ENCODE measurements at places on chromosomes 13 and 19. TPM values are rescaled to one million over a fixed set of nuclear protein-coding genes. Genes with fewer than 3 reads are reported as not detected.

DNA sequence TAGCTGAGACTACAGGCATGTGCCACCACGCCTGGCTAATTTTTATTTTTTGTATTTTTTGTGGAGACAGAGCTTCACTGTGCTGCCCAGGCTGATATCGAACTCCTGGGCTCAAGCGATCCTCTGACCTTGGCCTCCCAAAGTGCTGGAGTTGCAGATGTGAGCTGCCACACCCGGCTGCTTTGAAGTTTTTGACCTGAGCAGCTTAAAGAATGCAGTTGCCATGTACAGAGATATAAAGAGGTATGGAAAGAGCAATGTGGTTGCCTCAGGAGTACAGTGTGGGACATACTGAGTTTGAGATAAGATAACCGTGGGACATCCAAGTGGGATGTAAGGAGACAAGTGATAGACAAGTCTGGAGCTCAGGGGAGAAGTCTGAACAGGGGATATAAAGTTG is 82.7 kb upstream of the LSM14A start:
- DNase-seq, result no peak

GRCh38 chr19:37951816-37952210 is 44.8 kb downstream of the SIPA1L3 start:
- no peak for DNase-seq

DNA sequence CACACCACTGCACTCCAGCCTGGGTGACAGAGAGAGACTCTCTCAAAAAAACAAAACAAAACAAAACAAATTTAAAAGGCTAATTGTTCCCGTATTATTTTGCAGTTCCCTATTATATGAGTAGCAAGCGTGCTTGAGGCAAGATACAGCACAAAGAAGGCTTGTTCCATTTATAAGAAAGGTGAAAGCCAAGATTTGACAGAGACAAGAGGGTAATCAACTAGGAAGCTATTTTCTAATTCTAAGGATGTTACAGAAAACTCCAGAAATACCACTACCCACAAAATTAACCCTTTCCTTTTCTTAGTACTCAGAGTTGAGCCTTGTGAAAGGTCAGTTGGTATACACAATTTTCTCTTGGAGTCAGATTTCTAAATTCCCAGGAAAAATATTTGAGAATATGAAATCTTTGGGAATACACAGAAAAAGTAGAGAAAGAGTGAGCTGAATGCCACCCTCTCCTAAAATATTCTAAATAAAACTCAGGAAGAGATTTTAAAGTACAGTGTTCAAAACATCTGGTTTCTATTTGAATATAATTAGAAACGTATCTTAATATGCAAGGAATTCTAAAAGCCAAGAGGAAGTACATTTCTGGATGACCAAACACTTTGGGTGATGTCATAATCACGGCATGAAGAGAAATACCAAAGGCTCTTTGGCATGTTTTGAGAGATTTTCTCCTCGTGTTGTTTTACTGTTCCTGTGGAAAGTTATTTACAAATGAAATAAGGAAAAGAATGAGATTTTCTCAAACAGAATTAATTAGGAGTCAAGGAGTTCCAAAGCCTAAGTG is 63.0 kb upstream of the FLT1 start:
- DNase-seq, result no peak

GRCh38 chr13:40681341-40682146 is 15.1 kb upstream of the FOXO1 start:
- DNase-seq, result no peak

DNA sequence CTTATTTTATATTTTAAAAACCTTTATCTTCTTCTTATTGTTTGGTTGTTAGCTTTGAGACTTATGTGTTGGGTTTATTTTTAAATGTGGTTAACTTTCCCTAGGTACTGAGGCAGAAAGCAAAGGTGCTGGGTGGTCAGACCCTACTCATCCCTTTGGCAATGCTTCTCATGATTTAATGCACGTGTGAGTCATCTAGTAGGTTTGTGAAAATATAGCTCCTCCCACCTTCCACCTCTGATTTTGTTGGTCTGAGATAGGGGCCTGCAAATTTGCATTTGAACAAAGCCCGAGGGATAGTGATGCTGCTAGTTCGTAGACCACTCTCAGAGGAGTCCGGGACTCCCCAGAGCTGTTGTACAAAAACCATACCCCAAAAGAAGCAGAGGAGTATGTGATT is 771.3 kb upstream of the ARGLU1 start:
- DNase-seq, result no peak

DNA sequence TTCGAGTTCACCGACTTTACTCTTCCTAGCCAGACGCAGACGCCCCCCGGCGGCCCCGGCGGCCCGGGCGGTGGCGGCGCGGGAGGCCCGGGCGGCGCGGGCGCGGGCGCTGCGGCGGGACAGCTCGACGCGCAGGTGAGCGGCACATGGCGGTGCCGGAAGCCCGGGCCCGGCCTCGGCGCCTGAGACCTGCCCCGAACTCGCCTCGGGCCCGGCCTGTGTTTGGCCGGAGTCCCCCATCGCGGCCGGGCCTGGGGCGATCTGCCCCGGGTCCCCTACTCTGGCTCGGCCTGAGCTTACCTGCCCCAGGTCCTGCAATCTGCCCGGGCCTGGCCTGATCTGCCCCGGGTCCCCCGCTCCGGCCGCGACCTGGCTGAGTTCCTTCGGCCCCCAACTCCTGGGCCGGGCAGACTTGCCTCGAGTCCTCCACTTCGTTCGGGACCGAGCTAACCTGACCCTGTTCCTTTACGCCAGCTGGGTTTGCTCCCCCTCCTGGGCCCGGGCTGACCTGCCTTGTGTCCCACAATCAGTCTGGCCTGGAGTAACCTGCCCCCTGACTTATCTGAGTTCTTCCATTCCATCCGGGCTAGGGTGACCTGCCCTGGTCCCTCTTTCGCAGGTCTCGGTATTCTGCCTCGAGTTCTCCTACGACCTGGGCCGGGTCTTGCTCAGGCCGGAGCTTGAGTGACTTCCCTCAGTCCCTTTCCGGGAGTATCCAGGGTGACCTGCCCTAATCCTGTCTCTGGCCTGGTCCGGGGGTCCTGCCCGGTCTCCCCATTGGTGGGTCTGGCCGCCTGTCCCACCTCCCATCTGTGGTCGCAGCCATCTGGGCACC is 764 bp downstream of the UPF1 start:
- peak; percentile 85 for DNase-seq

DNA sequence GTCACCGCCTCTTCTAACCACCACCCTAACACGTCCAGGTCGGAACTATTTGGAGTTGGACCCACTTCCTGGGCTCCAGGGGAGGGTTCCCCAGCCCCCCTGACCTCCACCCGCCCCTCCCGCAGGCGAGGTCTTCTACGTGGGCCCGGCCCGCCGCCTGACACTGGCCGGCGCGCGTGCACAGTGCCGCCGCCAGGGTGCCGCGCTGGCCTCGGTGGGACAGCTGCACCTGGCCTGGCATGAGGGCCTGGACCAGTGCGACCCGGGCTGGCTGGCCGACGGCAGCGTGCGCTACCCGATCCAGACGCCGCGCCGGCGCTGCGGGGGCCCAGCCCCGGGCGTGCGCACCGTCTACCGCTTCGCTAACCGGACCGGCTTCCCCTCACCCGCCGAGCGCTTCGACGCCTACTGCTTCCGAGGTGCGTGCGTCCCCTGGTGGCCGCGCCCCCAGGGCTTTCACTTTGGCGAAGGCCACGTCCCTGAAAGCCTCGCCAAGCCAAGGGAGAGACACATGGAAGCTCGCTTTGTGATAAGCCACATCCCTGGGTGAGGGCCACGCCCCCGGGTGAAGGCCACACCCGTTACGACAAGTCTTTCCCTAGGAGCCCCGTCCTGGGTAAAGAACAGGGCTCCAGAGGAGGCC is 13.2 kb downstream of the NCAN start:
- peak; percentile 98 for DNase-seq

- DNase-seq, result no peak
These were observed 105.1 kb downstream of the DNAJC15 start for GRCh38 chr13:43128504-43128961.

DNA sequence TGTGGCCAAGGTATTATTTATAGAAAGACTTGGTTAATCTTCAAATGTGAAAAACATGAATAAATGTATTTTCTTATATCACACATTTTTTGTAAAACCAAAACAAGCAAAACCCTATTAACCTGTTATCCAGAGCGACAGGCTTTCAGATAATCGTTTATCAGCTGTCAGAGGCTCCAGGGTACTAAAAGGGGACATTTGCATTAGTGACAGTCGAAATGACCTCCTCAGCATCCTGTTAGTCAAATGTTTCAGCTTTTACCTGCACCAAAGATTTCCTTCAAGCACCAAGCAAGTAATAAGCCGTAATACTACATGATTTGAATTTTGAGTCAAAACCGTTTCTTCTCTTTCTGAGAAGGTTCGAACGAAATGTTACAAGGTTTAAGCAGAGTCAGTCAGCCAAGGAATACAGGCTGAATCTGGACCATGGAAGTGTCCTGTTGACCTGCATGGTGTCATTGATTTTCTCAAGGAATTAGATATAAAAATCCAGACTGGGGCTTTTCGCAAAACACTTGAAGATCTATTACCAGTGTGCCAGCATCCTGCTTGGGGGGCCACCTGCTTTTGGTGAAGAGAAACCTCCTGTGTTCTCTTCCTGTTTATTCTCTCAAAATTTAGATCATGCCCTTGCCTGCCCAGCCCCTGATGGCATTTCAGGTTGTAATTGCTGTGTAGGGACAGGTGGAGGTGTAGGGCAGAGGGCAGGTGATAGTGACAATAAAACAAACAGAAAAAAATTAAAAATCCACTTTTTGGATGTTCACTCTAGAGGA is 11.3 kb upstream of the RFC3 start:
- no peak for DNase-seq

- no peak for DNase-seq
These were observed 56.2 kb downstream of the PEPD start for GRCh38 chr19:33465371-33465770.

GRCh38 chr19:16371540-16371986 is 46.9 kb downstream of the KLF2 start:
- no peak for DNase-seq

DNA sequence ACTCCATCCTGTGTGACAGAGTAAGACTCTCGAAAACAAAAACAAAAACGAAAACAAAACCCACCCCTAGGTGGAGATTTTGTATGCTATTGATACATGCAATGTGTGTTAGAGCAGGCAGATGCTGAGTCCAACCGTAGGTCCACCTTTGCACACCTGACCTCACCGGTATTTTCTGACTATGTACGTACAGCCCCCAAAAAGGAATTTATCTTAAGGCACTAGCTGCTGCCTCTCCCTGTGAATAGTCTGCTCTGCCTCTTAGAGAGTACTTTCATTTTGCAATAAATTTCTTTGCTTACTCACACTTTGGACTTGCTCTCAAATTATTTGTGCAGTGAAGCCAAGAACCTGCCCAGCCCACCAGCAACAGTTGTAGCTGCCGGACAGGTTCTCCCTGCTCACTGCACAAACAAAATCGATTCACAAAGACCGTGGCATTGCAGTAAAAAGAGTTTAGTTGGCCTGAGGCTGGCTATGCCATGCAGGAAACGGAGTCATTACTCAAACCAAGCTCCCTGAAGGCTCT is 8.2 kb upstream of the ZNF77 start:
- DNase-seq, result no peak

- DNase-seq, result no peak
These were observed 27.7 kb downstream of the OXGR1 start for GRCh38 chr13:96966415-96967102.

GRCh38 chr13:98797456-98797855 is 45.0 kb upstream of the SLC15A1 start:
- no peak for DNase-seq

- no peak for DNase-seq
These were observed 7.7 kb downstream of the SMAD9 start for GRCh38 chr13:36912369-36912768.

DNA sequence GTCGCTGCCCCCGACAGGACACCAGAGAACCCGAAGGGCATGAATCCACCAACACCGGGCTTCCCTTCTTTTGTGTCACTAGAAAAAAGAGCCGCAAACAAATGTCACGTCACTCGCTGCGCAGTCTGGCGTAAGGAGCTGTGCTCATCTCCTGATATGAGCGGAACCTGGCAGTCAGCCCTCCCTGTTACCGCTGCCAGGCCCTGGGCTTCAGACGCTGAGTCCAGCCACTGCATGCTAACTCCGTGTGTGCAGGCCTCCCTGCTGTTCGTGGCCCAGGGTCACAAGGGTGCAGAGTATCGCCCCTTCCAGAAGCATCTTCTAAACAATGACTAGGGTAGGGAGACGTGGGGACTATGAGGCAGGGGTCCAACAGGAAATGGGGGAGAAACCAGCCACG is 71.3 kb downstream of the SLC7A1 start:
- DNase-seq, result no peak

- no peak for DNase-seq
These were observed 17.6 kb downstream of the SPINT2 start for GRCh38 chr19:38281811-38282566.

DNA sequence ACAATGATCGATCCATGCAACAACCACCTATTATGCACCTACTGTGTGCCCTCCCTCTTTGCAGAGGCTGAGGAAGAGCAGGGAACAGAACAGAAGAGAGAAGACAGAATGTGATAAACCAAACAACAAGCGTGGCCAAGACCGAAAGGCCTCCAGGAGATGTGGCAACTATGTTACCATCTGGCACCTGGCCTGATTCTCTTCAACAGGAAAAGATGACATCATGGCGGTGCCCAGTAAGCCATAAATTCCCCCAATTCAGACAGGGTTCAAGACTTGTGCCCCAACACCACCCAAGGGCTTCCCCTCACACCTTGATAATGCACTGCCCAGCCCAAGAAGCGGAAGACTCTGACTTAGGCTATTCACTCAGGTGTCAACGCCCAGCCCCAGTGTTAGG is 44.3 kb downstream of the SLC7A1 start:
- DNase-seq, result no peak

- DNase-seq, result no peak
These were observed 71.3 kb downstream of the LHFPL6 start for GRCh38 chr13:39531646-39532045.

DNA sequence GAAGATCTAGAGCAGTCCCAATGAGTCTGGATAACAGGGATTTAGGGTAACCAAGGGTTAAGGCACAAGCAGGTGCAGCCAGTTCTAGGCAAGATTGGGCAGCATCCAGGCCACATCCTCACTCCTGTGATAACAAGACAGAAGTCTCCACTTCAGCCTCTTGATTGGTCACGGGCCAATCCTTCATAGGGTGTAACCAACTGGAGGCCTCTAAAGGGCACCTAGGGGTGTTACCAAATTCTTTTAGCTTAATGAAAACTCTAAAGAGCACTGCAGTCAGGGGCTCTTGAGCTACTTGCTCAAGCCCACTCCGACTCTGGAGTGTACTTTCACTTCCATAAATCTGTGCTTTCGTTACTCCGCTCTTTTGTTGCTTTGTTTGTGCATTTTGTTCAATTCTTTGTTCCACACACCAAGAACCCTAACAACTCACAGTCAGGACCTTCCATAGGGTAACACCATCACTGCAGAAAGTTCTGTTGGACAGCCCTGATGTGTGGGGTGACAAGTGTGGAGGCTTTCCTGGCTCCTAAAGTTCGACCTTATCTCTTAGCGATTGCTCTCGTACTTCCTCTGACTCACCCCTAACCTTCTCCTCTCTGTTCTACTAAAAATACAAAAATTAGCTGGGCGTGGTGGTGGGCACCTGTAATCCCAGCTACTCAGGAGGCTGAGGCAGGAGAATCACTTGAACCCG is 36.1 kb downstream of the ZSWIM9 start:
- DNase-seq, result no peak

CEACAM3 gene
- not detected for total RNA-seq

S1PR4 gene
- not detected for total RNA-seq

NXNL1 gene
- not detected for total RNA-seq

All from H7 (cell line).